ENCODE measurements at places on chromosomes 5 and 9.
A peak's percentile ranks its signal among the peaks of the same experiment; 100 is the strongest.

GRCh38 chr9:136693490-136694162 lies 6.4 kb upstream of the AGPAT2 start:
- DNase-seq, result no peak

DNA sequence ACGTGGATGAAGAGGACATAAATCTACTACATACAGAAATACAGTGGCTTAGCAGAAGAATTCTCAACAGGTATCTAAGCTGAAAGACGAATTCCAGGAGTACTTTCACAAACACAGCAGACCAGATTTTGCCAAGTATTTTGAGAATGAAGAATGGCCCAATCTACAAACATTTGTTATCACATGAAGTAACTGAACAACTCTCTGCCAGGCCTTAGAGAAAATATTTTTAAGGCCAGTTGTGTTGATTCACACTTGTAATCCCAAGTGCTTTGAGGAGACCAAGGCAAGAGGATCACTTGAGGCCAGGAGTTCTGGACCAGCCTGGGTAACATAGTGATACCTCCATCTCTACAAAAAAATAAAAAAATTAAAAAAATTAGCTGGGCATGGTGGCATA lies 14.3 kb downstream of the AGTPBP1 start:
- DNase-seq, result no peak

DNA sequence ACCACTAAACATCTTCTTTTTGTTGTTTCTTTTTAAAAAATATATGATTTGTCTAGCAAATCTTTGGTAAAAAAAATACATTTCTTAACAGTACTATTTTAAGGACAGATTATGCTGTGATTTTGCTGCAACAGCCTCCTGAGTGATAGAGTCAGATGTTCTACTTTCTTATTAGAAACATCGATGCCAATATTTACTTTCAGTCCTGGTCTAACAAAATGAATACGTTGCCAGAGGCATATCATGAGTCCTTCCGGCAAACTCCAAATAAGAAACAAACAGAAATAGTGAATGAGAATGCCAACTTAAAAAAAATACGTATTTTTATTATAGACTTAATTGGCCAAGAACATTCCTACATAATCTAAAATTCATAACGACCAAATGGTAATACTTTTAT lies 371.5 kb downstream of the ADGRV1 start:
- no peak for DNase-seq

- no peak for DNase-seq
Measured at GRCh38 chr5:100598446-100598845, 63.3 kb downstream of the FAM174A start.

- DNase-seq, result no peak
Measured at GRCh38 chr5:127838661-127839060, 135.5 kb downstream of the CCDC192 start.

- DNase-seq, result no peak
Measured at GRCh38 chr9:120418315-120418714, 161.7 kb downstream of the CDK5RAP2 start.

DNA sequence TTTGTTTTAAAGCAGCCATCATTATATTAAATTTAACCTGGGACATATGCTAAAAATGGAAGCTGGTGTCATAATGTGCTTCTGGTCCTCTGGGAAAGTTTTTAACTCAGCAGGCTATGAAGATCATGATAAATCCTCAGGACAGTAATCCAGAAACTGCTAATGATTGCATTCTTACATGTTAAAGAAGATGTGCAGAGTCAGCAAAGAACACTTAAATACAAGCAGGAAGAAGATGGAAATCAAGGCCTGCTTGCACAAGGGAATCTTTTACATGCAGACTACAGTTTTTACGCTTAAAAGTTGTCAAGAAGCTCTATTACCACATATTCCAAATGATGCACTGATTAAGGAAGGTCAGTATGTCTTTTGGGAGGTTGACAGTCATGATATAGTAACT lies 246.0 kb upstream of the PTPRD start:
- DNase-seq, result no peak

GRCh38 chr5:85143138-85143537 lies 758.5 kb upstream of the EDIL3 start:
- DNase-seq, result no peak

DNA sequence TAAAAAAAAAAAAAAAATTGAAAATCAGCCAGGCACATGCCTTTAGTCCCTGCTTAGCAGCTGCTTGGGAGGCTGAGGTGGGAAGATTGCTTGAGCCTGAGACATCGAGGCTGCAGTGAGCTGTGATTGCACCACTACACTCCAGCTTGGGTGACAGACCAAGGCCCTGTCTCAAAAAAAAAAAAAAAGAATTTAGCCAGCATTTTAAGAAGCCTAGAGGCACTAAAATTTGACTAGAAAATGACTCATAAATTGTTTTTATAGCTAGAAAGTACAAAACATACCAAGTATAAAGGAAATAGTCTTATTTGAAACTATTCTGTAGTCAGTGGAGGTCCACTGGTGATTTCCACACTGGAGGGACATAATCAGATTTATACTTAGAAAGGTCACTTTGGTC lies 17.5 kb downstream of the LRRC70 start:
- no peak for DNase-seq

DNA sequence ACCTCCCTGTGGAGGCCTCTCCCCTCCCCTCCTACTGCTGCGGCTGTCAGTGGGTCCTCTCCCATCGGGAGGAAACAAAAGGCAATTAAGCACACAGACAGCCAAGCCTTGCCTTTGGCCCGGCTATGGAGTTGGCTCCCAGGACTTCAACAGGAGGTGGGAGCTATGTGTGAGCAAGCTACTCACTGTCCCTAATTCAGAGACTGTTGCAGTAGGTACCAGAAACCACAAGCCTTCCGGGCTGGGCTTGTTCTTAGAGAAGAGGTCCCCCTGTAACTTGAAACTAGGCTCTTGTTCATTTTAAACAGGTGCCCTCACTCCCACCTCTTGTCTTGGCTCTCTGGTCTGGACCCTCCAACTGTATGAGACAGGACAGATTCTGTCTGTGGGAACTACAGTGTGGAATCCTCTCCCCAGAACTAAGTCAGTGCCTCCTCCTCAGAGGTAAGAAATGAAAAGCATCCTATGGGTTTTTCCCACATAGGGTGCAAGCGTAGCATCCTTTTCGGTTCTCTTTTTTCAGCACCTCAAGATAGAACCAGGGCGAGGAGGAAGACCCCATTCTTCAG lies 561.1 kb downstream of the EBF1 start:
- DNase-seq, result no peak

GRCh38 chr5:138724470-138725146 lies 28.6 kb upstream of the CTNNA1 start:
- DNase-seq, result no peak

DNA sequence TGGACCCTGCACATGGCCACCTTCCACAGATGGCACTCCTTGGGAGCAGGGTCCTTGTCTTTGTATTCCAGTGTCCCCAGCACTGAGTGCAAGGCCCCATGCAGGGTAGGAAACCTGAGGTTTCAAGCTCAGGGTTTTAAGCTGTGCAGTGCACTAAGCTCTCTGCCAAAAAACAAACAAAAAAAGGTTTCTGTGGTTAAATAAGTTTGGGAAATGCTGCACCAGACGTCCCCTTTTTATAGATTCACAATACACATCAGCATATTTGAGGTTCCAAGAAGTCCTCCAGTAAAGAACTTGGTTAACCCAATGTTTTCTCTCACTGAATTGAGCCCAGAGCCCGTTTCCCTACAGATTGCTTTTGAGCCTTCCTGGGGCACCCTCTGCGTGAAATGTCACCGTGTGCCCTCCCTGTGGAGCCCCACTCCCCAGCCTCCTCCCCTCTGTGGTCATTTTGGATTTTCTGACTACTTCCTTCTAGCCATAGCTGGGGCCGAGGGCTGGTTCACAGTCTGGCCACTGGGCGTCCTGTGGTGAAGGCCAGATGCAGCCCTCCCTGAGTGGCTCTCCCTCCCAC lies 17.1 kb downstream of the DELE1 start:
- no peak for DNase-seq

- DNase-seq, result no peak
Measured at GRCh38 chr9:81684635-81685034, 4.7 kb downstream of the TLE1 start.

- DNase-seq, result no peak
Measured at GRCh38 chr9:94685359-94685758, 41.1 kb upstream of the AOPEP start.

DNA sequence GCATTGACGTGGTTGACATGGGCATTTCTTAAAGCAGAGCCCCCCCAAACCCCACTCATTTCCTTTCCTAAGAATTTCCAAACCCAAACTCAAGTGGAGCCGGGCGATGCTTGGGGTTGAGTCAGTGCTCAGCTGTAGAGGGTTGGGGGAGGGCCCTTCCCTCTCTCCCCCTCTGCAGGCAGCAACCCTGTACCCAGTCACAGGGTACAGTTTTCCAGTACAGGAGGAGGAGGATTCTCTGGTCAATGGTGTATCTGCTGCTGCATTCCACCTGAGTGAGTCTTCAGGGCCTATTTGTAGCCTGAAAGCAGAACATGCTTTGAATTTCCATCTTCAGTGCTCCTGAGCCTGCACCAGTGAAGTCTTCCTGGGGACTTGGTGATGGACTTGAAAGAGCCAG lies 55.8 kb downstream of the ENTREP1 start:
- DNase-seq, result no peak

DNA sequence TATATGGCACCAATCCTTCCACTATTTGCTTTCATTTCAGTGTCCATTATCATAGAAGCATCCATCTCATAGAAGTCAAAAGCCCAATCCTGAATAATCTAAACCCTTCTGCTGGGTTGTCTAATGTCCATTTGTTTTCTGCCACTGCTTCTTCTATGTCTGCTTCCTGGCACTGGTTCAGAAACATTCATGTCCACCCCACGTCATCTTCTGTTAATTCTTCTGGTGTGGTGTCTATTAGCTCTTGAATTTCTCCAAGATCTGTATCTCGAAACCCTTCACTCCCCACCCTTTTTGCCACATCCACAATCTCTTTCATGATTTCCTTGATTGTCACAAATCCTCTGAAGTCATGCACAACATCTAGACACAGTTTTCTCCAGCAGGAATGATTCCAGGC lies 23.2 kb upstream of the GOLGA1 start:
- DNase-seq, result no peak

GRCh38 chr5:66722686-66723085 lies 126.5 kb downstream of the MAST4 start:
- DNase-seq, result no peak

GRCh38 chr5:90274216-90274615 lies 135.3 kb downstream of the CETN3 start:
- no peak for DNase-seq

- DNase-seq, result no peak
Measured at GRCh38 chr5:147403651-147404640, 105.9 kb downstream of the DPYSL3 start.

DNA sequence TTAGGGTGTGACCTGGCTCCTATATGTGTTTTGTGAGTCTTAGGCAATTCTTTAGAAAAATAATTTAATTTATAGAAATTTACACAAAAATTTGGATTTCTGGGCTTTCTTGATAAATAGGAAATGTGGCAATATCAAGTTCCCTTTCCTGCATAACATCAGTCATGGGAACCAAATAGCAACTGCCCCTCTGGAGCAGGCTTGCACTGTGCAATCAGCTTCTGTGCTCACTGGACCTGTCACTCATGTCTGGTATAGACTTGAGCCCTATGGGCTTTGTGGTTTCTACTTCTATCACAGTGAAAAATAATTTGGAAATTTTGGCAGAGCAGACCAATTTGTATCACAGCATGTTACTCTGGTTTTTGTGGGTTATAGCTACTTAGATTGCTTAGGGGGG lies 131.7 kb downstream of the ADGRV1 start:
- DNase-seq, result no peak

DNA sequence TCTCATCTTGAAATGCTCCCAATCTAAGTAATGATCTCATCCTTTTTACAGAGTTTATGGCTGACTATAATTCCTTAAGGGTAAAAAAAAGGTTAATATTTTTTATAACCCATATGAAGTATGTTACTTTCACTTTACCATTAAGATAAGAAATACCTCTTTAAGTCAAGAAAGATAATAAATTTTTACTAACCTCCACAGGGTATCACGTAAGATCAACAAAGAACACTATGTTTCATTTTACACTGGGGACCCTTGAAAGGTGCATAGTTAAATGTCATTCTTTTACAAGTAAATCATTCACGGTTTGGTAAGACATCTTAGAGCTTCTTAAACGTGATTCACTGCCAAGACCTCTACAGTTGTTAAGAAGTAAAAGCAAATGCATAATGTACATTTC lies 472.7 kb upstream of the CDH9 start:
- no peak for DNase-seq

GRCh38 chr5:16616536-16617273 lies at the start of gene RETREG1:
Gene RETREG1, minus strand, starts transcription at chr5:16616997. Its CDS starts 26 bp downstream, at chr5:16616971.
- peak; percentile 80 for DNase-seq

GRCh38 chr9:93600504-93600903 lies 24.1 kb downstream of the PHF2 start:
- no peak for DNase-seq

GRCh38 chr5:448061-448765 lies 5.2 kb downstream of the EXOC3 start:
- DNase-seq, result no peak

DNA sequence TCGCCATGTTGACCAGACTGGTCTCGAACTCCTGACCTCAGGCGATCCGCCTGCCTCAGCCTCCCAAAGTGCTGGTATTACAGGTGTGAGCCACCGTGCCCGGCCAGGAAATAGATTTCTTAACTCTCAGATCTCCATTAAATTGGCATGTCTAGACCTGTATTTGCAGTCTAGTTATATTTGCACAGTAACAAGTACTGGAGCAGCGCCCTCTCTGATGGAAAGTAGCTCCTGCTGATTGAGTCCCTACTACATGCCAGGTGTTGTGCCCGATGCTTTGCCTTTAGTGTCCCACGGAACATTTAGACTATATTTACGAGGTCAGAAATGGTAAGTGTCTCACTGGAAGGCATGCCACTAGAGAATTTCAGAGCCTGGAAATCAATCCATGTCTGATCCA lies 15.8 kb upstream of the TMED9 start:
- no peak for DNase-seq

DNA sequence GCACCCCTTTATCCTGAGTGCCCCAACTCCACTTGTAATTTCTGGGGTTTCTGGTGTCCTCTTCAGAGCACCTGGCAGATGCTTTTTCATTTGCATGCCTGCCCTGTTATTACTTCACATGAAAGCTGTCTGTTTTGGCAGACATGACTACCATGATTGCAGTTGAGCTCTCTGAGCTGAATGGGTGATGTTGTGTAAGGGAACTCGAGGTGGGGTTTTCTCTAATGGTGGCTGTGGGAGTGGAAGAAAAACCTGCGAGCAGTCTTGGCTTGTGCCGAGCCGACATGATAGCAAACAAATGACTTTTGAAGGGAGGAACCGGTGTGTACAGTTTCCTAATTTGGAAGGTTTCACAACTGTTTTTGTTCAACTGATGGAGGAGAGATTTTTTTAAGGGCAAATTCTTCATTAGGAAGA lies 196.2 kb downstream of the AOPEP start:
- no peak for DNase-seq

Data from activated T-cell treated with anti-CD3 and anti-CD28 coated beads for 48 hours (primary cell).